ENCODE measurements at places on chromosomes 13 and 19.

- peak; percentile 8 for DNase-seq
These were observed 558 bp downstream of the MZT1 start for GRCh38 chr13:72726726-72727416.

GRCh38 chr19:5804516-5805461 is at the start of gene NRTN:
TSS of gene NRTN (plus strand) at chr19:5805067. CDS start at chr19:5824166, 19,099 bp downstream.
- DNase-seq = peak; percentile 43

- DNase-seq = no peak
These were observed 1.3 kb upstream of the PCDH9 start for GRCh38 chr13:67231289-67232000.

- DNase-seq = no peak
These were observed 891.7 kb upstream of the MIR17HG start for GRCh38 chr13:90455823-90456222.

- DNase-seq = no peak
These were observed 60.7 kb upstream of the MCF2L start for GRCh38 chr13:112908342-112908741.

GRCh38 chr13:46386392-46387063 is 524 bp downstream of the RUBCNL start:
- DNase-seq = no peak

DNA sequence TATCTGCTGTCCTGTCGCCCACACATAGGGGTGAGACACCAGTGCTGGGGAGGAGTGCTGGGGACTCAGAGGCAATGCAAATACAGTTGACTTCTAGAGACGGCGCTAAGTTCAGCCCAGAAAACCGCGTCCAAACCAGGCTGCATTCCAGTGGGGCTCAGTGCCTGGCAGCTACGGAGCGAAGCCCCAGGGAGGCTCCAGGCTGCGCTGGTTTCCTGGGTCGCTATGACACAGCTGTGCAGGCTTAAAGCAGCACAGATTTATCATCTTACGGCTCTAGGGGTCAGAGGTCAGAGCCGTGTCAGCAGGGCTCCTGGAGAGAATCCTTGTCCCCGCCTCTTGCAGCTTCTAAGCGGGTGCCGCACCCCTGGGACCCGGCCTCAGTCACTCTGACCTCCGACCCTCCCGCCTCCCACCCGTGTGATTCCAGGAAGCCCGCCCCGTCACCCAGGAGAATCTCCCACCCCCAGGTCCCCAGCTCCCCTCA is 61.6 kb downstream of the ANKRD10 start:
- no peak for DNase-seq

- no peak for DNase-seq
These were observed 339.0 kb downstream of the HS6ST3 start for GRCh38 chr13:96428911-96429310.

- DNase-seq = no peak
These were observed 802.5 kb downstream of the EFNB2 start for GRCh38 chr13:105732806-105733529.

GRCh38 chr19:29308977-29309590 is 96.1 kb upstream of the UQCRFS1 start:
- no peak for DNase-seq

GRCh38 chr19:27909861-27910260 is 1303.1 kb downstream of the UQCRFS1 start:
- DNase-seq = no peak

DNA sequence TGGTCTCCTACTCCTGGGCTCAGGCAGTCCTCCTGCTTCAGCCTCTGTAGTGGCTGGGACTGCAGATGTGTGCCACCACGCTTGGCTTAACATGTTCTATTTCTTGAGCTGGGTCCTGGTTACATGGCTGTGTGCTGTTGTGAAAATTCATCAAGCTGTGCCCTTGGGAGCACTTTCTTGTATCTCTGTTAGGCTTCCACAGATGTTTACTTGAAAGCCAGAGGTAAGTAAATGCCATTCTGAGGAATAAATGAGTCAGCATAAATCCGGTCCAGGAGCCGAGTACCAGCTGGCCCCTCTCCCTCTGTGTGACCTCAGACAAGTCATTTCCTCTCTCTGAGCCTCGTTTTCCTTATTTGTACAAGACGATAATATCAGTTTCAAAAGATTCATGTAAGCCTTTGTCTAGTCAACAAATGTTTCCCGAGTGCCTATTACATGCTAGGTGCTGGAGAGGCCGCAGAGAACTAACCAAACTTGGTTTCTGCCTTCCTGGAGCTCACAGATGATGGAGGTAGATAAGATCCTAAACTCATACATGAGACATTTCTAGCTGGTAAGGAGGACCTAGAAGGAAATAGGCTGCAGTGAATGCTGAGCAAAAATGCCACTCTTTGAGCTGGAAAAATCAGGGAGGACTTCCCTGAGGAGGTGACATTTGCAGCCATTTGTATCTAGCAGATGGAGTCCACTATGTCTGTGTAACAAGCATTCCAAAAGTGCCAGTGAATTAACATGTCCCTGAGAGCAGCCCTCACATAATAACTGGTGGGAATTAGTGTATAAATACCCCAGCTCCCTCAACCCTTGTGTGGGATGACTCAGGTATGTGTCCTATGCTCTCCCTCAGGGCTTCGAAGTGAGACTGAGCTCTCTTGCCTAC is 2.7 kb upstream of the RASAL3 start:
- peak; percentile 57 for DNase-seq

DNA sequence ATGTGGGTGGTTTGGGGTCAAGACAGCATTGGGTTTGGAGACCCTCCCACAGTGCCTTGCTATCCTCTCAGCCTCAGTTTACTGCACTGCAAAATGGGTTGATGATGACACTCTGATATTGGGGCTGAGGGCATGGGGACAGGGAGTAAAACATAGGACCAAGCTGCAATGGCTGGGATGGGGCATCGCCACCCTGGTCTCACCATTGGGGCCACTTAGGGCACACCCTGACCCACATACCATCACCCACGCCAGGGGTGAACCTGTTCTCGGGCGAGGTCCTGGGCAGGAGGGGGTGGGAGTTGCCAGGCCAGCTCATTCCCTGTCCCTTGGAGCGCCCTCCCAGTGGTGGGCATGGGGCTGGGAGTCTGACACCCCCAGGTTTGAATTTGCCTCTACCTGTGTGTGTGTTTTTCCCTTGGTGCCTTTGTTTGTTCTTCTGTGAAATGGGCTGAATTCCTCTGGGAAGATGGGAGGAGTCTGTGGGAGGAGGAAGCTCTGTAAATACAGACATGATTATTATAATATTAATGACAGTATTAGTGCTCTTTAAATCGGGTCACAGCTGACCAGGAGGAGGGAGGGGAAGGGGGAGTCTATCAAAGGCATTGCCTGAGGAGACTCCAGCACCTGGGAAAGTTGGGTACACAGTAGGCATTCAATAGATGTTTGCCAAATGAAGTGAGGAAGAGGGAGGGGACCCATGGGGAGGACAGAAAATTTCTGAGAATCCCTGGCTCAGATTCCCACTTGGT is 2.2 kb upstream of the FCHO1 start:
- no peak for DNase-seq

DNA sequence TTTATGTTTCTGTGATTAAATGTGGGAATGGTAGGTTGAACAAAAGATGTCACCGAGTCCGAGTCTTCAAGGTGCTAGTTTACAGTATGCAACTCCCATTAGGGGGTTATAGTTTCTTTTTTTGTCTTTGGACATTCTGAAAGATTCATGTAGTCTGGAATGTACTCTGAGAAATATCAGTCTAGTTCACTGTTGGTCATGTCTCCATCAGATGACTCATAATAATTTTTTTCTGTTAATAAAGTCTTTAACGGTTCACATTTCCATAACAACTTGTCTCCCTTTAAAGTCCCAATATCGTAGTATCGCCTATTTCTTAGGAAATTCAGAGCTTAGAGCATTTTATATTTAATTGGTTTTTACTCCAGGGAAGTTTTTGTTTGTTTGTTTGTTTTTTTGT is 13.5 kb upstream of the ESD start:
- no peak for DNase-seq

GRCh38 chr19:2869618-2870017 is 2.5 kb downstream of the ZNF556 start:
- DNase-seq = no peak

GRCh38 chr19:16088351-16089009 is 12.2 kb downstream of the TPM4 start:
- no peak for DNase-seq

DNA sequence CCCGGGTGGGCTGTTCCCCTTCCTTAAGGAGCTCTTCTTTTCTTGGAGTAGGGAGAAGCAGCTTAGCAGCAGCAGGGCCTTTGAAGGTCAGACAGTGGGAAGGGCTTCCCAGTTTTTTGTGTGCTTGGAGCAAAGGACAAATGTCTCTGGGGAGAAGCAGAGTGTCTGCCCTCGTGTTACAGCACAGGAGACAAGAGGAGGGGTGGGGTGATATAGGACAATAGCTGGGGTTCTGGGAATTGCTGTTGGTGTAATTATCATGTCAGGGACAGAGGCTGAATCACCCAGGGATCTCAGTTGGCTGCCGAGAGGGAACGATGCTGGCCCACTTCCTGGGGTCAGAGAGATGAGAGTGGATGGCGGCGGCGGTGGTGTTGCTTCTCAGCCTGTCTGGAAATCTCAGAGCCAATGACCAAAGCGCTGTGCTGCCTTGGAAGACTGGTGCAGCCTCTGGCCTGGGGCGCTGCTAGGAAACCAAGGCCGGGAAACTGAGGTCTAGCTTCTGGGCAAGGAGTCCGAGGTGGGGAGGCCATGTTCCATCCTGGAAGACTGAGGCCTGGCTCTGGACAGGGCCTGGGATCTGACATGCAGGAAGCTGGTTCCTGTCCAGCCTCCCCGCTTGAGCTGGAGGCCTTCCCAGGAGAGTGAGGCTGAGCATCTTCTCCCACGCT is 1.2 kb downstream of the INAFM1 start:
- DNase-seq = no peak

DNA sequence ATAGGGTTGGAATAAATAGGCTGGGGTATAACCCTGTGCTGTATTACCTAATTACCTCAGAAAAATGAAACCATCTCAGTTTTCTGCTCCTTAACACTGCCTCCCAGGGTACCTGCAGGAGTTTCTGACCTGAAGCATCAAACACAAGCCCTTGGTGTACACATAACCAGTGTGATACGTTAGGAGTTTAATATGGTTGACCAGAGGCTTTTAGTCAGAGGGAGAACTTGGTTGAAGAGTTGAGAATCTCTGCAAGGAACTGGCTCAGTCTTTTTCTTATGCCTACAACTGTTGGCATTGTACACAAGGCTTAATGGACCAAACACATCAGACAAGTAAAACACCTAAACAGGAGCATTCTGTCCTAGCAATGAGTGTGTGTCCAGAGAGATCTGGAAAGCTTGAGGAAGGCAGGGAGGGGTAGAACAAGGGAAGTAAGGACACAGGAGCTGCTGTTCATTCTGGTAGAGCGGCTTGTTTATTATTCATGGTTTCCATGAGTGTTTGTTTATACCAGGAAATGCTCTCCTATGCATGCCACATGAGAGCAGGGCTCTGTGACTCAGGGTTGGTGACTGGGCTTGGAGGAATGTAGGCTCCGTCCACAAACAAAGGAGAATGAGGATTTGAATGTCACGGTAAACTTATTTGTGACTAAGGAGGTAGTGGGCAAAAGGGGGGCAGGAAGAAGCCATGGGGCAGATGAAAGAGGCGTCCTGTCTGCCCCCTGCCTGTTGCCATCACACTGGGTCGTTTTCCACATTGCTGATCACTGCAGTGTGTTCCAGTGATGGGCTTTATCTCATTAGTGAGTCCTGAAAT is 11.9 kb upstream of the SPATA13 start:
- no peak for DNase-seq

- DNase-seq = no peak
These were observed 226.1 kb downstream of the RFC3 start for GRCh38 chr13:34044041-34044440.

- DNase-seq = no peak
These were observed 124.2 kb downstream of the CACNA1A start for GRCh38 chr19:13381827-13382632.

- no peak for DNase-seq
These were observed 412.3 kb upstream of the SLITRK1 start for GRCh38 chr13:84294576-84294975.
